ENCODE measurements at places on chromosomes 16 and 17.

DNA sequence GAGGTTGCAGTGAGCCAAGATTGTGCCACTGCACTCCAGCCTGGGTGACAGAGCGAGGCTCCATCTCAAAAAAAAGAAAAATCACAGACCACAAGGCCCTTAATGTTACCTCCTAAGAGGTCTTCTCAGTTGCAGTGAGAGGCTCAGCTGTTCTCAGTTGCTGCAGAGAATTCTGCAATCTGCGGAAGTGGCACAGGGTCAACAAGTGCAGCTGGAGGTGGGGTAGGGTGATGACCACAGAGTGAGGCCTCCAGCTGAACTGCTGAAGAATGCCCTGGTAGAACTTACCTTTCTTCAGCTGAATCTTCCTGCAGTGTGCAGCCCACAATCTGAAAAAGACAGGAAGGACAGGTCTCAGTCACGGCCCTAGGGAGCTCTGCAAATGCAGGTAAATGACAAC lies 26.3 kb downstream of the CNTNAP1 start:
- no peak for DNase-seq

DNA sequence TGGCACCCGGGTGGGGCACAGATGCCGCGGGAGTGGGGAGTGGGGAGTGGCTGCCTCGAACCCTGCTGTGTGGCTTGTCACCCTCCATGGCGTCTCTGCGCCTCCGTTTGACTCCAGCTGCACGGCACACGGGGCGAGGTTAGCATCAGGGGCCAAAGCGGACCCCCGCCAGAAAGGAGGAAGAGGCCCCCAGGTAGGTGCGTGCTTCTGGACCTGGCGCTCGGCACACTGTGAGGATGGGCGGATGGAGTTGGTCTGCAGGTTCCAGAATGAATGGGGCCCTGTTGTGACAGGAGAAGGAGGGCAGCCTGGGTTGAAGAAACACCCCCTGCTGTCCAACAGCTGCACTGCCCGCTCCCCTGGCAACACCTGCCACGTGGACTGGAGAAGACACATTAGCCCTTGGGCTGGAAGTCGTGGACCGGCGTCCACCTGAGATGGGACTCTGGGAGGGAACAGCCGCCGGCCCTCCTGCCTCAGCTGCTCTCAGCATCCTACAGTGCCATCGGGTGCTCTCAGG lies 9.4 kb upstream of the FASN start:
- DNase-seq = no peak

DNA sequence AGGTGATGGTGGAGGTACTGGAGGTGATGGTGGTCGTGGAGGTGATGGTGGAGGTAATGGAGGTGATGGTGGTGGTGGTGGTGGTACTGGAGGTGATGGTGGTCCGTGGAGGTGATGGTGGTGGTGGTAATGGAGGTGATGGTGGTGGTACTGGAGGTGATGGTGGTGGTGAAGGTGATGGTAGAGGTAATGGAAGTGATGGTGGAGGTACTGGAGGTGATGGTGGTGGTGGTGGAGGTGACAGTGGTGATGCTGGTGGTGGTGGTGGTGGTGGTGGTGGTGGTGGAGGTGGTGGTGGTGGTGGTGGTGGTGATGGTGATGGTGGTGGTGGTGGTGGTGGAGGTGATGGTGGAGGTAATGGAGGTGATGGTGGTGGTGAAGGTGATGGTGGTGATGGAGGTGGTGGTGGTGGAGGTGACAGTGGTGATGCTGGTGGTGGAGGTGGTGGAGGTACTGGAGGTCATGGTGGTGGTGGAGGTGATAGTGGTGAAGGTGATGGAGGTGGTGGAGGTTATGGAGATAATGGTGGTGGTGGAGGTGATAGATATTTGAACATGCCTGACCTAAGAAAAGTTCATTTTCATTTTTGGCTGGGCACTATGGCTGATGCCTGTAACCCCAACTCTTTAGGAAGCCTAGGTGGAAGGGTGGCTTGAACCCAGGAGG lies 55.0 kb downstream of the RNF213 start:
- no peak for DNase-seq

GRCh38 chr16:5502467-5502869 lies 404.9 kb upstream of the EEF2KMT start:
- DNase-seq = no peak

GRCh38 chr17:40344421-40345160 lies 19.9 kb downstream of the GJD3 start:
- DNase-seq = no peak

DNA sequence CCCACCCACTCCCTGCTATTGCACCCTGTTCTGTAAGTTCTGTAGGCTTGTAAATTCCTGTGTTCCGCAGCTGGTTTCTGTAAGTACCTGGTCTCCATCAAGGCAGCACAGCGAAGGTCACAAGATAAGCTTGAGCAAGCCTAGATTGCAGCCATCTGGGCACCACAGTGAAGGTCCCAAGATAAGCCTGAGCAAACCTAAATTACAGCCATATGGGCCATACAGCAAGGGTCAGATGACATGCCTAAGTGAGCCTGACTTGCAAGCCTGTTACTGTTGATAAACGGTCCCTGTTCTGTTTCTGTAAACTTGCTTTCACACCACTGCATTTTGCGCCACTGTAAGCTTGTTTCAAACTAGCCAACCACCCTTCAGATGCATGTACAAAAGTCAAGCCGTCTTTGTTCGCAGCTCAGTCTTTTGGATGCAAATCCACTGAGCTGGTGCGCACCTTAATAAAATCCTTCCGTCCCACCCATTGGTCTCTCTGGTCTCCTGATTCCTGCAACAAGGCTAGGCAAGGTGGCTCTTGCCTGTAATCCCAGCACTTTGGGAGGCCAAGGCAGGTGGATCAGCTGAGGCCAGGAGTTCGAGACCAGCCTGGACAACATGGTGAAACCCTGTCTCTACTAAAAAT lies 42.6 kb upstream of the ATF7IP2 start:
- no peak for DNase-seq

GRCh38 chr17:45029758-45030423 lies 21.5 kb downstream of the DCAKD start:
- no peak for DNase-seq

GRCh38 chr16:86926181-86927094 lies 348.1 kb downstream of the FOXL1 start:
- DNase-seq = no peak

GRCh38 chr16:64826374-64826773 lies 295.5 kb downstream of the CDH11 start:
- DNase-seq = no peak

DNA sequence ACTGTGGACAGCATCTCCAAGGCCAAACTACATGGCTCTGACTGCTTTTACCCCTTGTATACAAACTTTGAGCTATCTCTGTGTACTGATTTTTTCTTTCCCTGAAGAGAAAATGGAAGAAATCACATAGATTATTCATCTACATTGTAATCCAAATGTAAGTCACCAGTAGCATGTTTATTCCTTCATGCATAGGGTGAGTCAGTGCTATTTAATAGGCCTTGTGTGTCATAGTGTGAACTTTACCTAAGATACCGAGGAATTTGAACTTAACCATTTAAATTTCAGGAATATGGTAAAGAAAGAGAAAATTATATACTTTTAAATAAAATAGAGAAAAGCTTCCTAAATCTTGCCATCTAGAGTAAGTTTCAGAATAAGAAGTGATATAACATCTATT lies 16.5 kb downstream of the PHKB start:
- no peak for DNase-seq

GRCh38 chr17:76376318-76377133 lies 7.9 kb upstream of the SPHK1 start:
- DNase-seq = no peak

DNA sequence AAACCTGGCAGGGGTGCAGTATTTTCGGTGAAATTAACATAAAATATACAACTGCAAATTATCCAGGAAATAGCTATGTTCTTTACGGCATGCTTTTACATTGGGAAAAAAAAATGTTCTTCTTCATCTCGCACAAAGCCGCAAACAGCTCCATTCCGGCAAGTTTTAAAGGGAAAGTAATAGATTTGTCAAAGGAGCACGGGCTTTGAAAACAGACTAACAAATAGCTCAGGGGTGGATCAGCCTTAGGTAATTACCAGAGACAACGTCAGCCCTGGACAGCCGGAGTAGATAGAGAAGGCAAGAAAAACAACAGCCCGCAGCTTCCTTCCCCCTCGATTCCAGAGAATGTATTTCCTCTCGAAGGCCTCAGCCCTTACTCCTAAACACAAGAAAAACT lies 222.5 kb downstream of the C16orf78 start:
- no peak for DNase-seq

GRCh38 chr17:76844485-76844829 lies 23.7 kb upstream of the MGAT5B start:
- DNase-seq = no peak

GRCh38 chr16:53071748-53072301 lies 17.0 kb downstream of the CHD9 start:
- DNase-seq = peak; percentile 94

GRCh38 chr17:9725575-9725974 lies 65.8 kb downstream of the DHRS7C start:
- no peak for DNase-seq

GRCh38 chr16:82643936-82644630 lies 17.3 kb downstream of the CDH13 start:
- DNase-seq = no peak

DNA sequence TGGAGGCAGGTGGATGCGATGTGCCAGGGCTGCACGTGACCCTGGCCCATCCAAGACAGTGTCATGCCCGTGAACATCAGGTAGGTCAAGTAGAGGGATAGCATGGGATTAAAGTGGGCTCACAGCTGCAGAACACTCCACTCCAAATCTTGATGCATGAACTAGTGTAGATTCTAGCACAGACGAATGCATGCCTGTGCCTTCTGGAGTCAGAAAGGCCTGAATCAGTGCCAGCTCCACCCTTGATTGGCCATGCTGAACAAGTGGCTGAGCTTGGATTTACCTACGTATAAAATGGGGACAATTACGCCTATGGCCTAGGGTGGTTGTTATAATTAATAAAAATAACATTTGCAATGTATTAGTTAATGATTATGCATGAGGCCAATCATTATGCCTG lies 10.6 kb downstream of the IRX3 start:
- DNase-seq = no peak

DNA sequence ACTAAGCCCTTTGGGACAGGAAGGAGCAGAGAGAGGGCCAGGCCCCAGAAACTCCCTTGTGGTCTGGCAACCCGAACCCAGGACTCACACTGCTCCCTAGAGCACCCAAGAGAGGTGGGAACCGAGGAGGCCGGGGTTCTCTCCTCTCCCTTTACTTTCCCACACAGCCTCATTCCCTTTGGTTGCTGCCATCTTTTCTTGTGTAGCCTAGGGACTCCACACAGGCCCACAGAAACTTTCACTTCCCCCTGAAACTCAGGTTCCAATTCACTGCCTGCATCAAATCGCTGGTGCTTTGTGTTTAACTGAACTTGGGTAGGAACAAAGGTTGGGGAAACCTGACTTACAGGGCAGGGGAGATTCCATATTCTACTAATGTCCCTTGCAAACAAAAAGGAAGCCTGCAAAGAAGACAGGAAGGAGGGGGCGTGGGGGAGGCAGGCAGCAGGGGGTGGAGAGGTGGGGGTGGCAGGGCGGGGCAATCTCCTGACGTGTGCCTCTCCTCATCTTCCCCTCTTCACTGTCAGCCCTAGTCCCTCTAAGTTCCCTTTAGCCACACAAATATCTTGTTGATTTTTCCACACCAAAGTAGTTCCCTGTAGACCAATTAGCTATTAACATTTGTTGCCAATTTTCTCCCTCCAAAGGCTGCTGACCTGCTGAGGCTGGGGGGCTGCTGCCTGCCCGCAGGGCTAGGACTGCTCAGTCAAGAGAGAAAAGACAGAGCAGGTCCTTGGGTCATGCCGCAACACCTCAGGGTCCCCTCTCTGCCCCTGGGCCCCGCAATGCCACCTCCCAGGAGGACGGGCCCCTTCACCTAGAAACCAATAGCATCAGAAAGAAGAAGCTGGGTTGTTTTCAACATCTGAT lies 8.0 kb downstream of the ST3GAL2 start:
- peak; percentile 21 for DNase-seq

DNA sequence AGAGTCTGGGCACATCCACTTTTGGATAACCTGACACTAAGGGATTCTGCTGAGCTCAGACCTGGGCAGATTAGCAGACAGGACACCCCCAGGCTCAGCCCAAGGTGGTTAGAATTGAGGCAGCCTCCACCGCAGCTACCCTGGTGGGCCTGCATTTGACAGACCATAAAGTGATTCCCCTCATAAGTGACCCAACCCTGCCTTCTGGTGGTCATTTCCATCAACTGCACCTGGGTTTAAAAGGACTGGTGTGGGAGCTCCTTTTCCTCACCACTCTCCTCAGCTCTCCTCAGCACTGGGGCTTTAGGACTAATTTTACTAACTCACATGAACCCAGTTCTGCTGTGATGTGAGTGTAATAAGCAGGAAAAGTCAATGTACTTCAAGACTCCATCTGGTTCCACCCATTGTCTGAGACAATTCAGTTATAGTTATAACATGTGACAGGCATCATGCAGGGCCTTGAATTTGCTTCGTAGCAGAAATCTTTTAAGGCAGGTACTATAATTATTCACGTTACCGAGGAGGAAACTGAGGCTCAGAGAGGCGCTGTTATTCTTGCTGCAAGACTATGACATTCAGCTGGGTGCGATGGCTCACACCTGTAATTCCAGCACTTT lies 42.5 kb downstream of the MYH3 start:
- DNase-seq = peak; percentile 47

DNA sequence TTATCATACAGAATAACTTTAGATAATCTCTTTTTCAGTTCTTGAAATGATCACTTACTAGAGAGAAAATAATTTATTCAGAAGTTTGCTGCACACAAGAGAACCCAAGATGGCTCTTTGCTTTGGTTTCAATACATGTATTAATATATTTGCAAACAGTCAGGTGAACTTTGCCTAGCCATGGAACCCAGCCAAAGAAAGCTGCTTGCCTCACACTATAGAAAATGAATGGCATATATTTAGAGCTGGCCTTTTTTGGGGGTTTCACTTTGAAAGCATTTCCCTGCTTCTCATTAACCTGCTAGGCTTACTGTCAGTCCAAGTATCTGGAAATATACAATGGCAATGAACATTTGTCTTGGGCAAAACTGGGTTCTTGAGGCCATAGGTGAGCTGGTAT lies 75.3 kb downstream of the MRTFB start:
- DNase-seq = no peak

DNA sequence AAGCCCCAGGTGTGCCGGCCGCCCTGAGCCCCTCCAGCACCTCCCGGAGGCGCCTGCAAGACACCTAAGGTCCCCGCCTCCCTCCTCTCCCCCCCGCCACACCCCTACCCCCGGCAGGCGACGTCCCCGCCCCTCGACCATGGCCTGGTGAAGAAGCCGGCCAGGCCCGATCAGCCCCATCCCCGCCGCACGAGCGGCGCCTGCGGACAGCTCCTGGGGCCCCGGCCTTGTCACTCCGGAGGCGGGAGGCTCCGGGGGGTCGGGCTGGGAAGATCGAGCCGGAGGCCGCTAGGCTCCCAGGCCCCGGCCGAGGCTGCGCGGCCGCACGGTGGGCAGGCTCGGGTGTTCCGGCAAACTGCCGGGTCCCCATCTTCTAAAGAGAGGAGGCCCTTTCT lies 405 bp upstream of the ACE start:
- DNase-seq = no peak

Data from right lung (tissue), 10 donors.